Vagina (tissue), 2 donors: ENCODE measurements at places on chromosomes 2 and 18.

GRCh38 chr2:165793779-165794535 is at the start of gene GALNT3:
Gene GALNT3 (minus strand): TSS chr2:165794247. CDS start chr2:165770700, 23,547 bp downstream.
- DNase-seq = no peak

DNA sequence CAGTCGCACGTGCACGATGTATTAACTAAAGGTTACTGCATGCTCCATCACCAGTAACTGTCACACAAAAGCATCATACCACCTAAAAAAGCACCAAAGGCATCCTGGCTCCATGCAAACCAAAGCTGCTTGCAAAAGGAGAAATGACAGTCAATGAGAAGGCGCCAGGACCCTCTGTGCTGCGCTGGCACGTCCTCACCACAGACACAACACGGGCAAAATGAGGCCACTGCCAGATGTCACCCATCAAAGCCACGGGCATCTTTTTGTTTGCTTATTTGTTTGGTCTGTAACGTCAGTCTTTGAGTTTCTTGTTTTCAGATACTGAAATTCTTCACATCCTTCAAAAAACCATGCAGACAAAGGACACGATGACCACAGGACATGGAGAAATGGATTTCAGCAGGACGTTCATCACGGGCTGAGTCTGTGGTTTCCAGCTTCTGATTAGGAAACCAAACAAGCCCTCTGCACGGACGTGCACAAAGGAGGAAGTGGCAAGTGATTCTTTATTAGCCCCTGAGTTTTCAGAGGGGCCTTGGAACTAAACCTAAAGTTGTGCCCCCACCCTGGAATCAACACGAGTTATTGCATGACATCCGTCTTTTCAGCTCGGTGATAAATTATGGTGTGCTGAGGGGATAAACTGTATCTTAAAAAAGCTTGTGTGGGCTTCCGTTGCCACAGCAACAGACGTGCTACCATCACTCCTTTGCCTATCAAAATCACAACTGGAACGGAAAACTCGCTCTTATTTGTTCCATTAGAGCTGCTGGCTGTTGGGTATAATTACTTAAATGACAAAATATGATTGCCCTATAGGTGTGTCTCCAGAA is 181.8 kb downstream of the EIPR1 start:
- no peak for DNase-seq

GRCh38 chr2:2848621-2849333 is 517.7 kb upstream of the MYT1L start:
- DNase-seq = no peak

GRCh38 chr18:34342960-34343359 is 118.2 kb upstream of the NOL4 start:
- no peak for DNase-seq

DNA sequence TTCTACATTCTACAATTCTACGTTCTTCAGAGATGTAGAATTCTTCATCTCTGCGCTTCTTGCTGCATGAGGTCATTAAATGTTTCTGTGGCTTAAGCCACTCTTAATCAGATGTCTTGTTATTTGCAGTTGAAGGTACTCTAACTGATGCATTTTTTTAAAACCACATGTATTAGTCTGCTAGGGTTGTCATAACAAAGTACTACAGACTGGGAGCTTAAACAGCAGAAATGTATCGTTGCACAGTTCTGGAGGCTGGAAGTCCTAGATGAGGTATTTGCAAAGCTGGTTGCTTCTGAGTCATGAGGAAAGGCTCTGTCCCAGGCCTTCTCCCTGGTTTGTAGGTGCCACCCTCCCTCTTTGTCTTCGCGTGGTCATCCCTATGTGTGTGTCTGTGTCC is 176.3 kb upstream of the GLI2 start:
- no peak for DNase-seq

DNA sequence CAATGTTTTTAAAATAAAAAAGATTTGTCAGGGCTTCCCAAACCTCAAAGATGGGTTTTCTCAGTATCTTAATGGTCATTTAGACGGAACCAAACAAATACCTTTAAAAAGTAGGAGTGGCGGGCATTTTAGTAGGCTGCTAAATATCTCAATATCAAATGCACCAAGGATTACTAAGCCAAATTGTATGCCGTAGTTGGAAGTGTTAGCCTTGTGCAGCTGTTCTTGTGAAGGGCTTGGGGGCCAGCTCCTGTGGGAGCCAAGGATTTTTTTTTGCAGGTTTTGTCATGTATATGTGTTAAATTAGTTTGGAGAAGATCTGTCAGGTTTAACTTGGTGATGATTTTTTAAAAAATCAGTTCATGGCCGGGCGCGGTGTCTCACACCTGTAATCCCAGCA is 52.1 kb downstream of the ACTR2 start:
- DNase-seq = no peak

DNA sequence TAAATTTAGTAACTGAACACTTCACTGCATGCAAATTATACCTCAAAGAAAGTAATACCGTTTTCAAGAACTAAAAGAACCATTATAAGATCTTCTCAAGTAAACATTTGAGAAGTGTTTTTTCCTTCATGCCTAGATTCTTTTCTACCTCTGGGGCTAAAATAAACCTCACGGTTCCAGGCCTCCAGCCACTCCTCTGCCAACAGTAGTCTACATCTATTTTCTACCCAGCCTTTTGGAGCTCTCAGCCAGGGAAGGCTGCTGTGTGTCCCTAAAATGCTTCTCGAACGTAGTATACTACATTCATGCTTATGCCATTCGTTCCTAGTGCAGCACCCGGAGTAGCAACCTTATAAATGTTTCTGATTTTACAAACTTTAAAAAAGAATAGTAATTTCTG is 219.7 kb downstream of the AFF3 start:
- no peak for DNase-seq

DNA sequence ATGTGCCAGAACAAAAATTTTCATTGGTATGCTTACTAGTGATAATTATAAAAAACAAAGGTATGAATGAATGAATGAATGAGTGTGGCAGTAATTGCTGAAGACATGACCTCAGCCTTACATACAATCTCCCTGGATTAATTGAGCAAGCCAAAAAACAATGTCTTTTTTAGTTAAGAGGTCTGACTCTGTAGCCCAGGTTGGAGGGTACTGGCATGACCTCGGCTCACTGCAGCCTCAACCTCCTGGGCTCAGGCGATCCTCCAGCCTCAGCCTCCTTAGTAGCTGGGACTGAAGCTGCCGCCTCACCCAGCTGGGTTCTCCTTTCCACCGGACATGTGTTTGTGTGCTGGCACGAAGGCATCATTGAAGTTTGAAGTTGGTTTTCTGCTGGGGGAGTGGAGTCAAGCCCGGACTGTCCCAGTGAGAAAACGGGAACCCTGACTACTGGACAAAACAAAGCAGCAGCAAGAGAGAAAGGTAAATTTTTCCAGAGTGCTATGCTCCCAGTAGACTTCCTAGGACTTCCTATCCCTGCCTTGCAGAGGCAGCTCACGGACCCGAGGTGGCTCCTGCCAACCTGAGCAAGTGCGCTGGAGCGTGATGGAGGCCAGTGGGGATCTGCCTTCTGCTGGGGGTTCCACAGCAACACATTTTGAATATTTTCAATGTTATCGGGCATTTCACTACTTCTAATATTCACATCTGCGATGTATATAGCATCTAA is 6.4 kb upstream of the IMP4 start:
- no peak for DNase-seq

DNA sequence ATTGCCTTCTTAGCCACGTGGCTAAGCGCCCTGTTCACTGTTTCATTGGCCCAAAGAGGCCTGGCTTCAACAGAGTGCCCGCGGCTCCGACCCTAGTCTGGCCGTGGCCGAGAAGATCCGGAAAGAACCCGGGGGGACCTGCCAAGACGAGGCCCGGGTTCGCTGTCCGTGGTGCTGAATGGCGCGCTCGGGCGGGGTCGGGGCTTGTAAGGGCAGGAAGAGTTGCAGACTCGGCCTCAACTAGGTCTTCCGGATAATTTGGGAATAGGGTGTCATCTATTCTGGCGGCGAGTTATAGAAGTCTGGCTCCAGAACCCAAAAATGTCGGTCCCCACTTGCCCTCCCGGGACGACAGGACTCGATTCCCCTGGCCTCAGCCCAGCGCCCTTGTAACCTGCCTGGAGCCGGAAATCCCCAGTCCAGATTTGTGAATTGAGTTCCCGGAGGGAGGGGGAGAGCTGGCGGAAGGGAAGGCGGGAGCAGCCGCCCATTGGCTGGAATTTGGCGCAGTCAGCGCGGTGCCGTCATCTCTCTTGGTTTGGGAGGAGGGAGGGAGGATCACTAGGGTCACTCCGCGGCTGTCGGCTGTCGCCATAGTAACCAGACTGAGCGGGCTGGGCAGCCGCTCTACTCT is 3.5 kb downstream of the CDK5R2 start:
- no peak for DNase-seq

DNA sequence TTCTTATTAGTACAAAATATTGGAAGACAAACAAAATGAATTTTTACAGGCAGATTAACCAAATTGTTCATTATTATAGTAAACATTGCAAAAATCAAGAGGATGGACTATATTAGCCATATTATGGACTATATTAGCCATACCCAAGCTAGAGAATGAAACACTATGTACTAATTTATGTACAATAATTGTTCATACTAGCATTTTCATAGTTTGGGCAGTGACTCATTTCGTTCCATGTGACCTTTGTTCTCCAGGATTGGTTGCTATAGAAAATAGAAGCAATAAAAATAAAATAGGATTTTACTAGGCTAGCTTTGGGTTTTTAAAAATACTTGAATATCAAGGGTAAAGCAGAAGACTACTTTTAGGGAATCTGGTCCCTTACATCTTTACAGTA is 176.8 kb downstream of the ZEB2 start:
- DNase-seq = no peak

DNA sequence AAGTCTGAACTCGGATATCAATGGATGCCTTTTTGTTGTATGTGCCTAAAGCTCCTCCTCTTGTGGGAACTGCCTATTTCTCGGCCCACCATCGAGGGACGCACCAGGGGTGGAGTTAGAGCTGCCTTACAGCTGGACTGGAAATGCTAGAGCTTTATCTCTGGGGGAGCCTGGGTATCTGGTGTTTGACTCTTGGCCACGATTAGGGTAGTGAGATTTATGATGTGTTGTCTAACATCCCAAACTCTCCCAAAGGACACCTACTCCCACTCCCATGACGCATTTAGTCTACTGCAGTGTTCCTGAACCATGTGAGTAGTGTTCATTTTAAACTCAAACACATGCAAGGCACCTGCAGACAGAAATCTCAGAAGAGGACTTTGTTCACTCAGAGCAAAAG is 594.8 kb downstream of the METTL4 start:
- no peak for DNase-seq

DNA sequence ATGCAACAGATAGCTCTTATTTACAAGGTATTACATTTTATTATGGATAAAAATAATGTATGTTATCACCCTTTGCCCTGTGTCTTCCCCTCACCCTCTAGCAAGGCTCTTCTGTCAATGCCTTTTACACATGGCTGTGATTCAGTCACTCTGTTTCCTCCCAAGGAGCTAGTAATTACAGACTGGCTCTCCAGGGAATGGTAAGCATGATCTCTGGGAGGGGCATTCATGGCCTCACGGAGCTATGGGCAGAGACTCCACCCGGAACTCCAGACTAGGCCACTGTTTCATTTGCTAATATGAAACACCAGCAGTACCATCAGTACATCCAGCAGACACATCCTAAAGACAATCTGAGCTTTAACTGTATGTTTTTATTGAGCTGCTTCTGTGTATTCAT is 410.9 kb upstream of the CYRIA start:
- DNase-seq = no peak

GRCh38 chr2:105447476-105447875 is 48.6 kb upstream of the FHL2 start:
- DNase-seq = no peak

- DNase-seq = no peak
These were observed 247.5 kb downstream of the NBAS start for GRCh38 chr2:15313657-15314056.

GRCh38 chr2:240146141-240146561 is 5.7 kb upstream of the OTOS start:
- no peak for DNase-seq

- no peak for DNase-seq
These were observed 98.0 kb downstream of the CCDC138 start for GRCh38 chr2:108884619-108885018.

DNA sequence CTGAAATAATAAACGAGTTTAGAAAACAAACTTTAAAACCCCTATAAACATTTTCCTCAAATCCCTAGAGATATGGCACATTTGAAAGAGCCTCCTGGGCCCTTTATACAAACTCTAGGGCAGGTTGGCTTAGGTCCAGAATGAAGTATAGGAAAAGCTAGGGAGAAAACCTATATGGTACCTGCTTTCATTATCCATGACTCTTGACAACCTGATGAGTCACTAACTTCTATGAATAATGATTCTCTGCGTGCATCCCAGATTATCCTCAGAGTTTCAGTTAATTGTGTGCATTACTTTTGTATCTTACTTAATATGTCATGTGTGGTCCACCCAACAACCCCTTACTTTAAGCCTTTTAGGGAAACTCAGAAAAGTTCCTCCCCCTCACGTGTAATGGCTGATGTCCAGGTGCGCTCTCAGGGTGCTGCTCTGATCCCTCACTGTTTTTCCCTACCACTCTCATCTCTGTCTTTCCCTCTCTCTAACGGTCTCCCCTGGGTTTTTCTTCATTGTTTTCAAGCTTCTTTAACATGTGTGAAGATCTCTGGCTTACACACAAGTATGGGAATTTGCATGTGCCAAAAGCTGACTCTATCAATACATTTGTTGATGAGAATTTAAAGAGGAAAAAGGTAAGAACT is 78.5 kb downstream of the LRP1B start:
- no peak for DNase-seq

- DNase-seq = no peak
These were observed 91.7 kb upstream of the MEIS1 start for GRCh38 chr2:66343259-66343658.

- DNase-seq = no peak
These were observed 83.8 kb upstream of the ACVR2A start for GRCh38 chr2:147760984-147761383.

DNA sequence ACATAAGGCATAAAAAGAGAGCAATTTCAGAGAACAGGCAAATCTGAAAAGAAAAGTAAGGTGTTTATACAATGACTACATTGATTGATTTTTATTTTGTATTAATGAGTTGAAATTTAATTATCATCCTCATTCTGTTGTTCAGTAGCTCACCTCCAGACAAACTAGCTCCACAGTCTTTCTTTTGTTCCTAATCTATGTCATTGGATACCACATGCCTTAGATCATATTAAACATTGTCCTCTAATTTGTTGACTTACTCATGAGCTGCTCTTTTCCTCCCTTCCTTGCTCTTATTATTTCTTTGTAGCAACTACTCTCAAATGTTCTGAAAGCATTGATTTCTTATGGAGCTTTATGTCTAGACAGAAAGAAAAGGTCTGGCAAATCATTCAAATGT is 185.5 kb upstream of the ZSWIM2 start:
- no peak for DNase-seq
